ENCODE measurements at places on chromosomes 12 and 14.

GRCh38 chr14:94321421-94322271, 1.5 kb downstream of the SERPINA6 start:
- DNase-seq = no peak

DNA sequence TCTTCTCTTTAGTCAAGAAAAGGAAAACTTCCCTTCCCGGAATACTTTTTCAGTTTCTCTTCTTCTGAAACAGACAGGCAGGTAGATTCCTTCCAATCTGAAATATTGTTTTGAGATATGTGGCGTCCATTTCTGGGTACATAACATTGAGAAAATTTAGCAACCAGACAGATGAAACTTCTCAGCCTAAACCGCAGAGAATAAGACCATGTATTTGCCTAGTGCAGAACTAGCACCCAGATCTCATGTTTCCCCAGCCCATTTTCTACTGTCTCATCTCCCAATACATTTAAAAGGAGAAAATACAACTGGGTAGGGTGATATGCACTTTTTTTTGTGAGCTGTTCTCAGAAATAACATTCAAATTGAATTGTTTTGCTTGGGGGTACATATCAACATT, 6.4 kb downstream of the AVPR1A start:
- no peak for DNase-seq

DNA sequence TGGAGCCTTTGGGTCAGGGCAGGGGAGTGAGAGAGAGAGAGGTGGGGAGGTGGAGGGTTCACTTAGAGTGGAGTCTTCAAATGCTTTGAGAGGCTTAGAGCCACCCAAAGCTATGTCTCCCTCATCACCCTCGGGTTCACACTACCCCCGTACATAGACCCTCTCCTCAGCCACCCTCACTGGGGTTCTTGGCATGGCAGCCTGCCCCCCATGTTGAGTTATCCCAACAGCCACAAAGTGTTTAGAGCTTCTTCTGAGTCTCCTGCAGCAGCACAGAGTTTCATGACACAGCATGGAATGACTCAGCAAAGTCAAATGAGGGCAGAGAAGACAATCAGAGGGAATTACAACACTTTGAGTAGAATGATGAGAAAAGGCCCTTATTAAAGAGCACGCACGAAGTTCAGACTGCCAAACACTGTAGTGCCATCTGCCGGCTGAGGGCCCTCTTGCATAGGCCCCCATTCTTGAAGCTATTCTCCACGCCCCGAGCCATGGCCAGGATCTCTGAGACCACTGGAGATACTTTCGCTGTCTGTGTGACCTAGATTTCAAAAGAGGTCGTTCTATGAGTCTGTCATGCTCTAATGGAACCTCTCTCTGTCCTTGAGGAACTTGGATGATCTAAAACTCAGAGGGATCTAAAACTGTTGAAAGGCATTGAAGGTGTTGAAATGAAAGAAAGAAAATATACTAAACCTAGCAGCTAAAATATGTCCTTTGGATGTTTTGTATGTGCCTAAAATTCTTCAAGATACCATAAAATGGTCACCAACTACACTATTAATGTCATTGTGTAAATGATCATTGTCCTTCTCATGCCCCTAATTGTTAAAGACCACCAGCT, 221.9 kb downstream of the PELI2 start:
- peak; percentile 32 for DNase-seq

GRCh38 chr14:74915826-74916225, 7.2 kb downstream of the RPS6KL1 start:
- DNase-seq = no peak

- DNase-seq = no peak
Measured at GRCh38 chr12:105334001-105334400, 3.5 kb downstream of the C12orf75 start.

DNA sequence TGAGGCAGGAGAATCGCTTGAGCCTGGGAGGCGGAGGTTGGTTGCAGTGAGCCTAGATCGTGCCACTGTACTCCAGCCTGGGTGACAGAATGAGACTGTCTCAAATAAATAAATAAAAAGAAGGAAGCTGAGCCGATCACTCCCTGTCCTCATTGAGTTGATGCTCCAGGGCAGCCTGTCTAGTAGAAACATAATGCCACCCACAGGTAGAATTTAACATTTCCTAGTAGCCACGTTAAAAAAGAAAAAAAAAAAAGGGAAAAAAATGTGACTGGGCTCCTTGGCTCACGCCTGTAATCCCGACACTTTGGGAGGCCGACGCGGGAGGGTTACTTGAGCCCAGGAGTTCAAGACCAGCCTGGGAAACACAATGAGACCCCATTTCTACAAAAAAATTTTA, 135.7 kb downstream of the SCARB1 start:
- DNase-seq = no peak

GRCh38 chr14:68807148-68807600, 14.3 kb upstream of the ZFP36L1 start:
- no peak for DNase-seq

DNA sequence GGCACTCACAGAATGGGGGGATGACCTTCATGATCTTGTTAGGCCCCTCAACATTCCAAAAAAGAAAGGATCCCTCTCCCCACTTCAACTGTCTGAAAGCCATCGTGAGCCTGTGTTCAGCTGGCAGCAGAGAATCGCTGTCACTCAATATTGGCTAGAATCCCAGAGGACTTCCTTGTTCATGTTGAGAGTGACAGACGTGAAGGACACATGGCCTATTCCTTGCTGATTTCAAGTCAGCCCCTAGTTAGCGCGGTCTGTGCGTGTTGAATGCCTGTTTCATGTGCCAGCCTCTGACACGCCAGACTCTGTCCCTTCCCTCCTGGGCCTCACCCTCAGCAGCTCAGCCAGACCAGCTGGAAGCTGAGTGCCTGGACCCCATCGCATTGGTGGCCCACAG, 43.1 kb downstream of the DNAH10 start:
- DNase-seq = no peak

All from HuH-7 (cell line).